Thyroid gland (tissue), 4 donors: ENCODE measurements at places on chromosomes 13 and 19. TPM values are rescaled to one million over a fixed set of nuclear protein-coding genes. Genes with fewer than 3 reads are reported as not detected.

The OVOL3 gene
- not detected for total RNA-seq

The NR1H2 gene
- 76.4 TPM for total RNA-seq

DNA sequence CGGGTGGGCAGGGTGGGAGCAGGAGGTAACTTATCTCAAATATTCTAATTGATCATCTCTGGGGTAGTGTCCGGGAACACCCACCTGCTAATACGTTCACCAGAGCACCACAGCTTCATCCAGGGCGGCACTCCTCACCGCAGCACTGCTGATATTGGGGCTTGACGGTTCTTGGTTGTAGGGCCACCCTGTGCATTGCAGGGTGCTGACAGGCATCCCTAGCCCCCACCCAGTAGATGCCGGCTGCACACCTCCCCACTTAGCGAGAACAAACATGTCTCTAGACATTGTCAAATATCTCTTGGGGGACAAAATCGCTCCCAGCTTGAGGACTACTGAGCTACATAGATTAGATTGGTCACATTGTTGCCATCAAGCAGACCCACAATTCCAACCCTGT lies 73.9 kb upstream of the WASF3 start:
- H3K4me3 ChIP-seq, result no peak overlapping the region
- no peaks in the 10 kb centered on the region for H3K4me1 ChIP-seq
- H3K36me3 ChIP-seq, result no peaks in the 10 kb centered on the region
- DNase-seq, result no peak
- H3K27ac ChIP-seq, result no peak overlapping the region

- no peak overlapping the region for H3K4me3 ChIP-seq
- H3K4me1 ChIP-seq, result peaks cover 20% of the 10 kb centered on the region
- H3K27me3 ChIP-seq, result no peaks in the 10 kb centered on the region
- peak overlapping the region; percentile 52 for H3K27ac ChIP-seq
- DNase-seq, result no peak
- H3K36me3 ChIP-seq, result no peaks in the 10 kb centered on the region
These were observed 224.4 kb upstream of the HTR2A start for GRCh38 chr13:47121092-47121763.

The KLK2 gene
- 11.0 TPM for total RNA-seq

- no peak for DNase-seq
- H3K27me3 ChIP-seq, result no peaks in the 10 kb centered on the region
- H3K27ac ChIP-seq, result no peak overlapping the region
- H3K4me3 ChIP-seq, result no peak overlapping the region
- H3K36me3 ChIP-seq, result no peaks in the 10 kb centered on the region
These were observed 225.0 kb downstream of the KATNAL1 start for GRCh38 chr13:30082391-30082790.

- H3K4me1 ChIP-seq, result peaks cover 36% of the 10 kb centered on the region
- H3K27ac ChIP-seq, result no peak within 1 kb of the TSS
- no peaks in the 10 kb centered on the region for H3K36me3 ChIP-seq
- peak within 1 kb of the TSS; percentile 19 for H3K4me3 ChIP-seq
These were observed at the start of gene CRLF1 for GRCh38 chr19:18606281-18607225. Gene CRLF1, minus strand, starts transcription at chr19:18606799. Its CDS starts 143 bp downstream, at chr19:18606656.
